Activated CD4-positive, alpha-beta T cell treated with anti-CD3 and anti-CD28 coated beads, Interleukin-2, amount 50 U/mL, for 24 hours (primary cell): ENCODE measurements at places on chromosomes 13 and 19.

GRCh38 chr19:49473868-49474541 is at the start of gene FLT3LG:
Gene FLT3LG, plus strand, starts transcription at chr19:49474215. Its CDS starts 425 bp downstream, at chr19:49474640.
- peak; percentile 86 for DNase-seq

DNA sequence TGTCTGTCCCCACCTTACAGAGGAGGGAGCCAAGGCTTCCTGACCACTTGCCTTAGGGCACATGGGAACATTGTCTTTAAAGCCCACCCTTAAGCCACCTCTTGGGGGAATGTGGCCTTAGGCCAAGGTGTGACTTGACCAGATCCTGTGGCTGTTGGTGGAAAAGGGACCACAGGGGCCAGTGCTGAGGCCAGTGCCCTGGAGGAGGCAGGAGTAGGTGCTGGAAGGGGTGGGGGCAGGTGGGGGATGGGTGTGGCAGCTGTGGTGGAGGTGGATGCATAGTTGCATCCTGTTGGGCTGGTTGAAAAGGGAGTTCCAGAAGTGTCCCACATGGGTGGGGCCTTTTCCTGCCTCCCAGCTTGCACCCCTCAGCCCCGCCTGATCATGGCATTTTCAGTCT is 44.8 kb downstream of the DNM2 start:
- no peak for DNase-seq

DNA sequence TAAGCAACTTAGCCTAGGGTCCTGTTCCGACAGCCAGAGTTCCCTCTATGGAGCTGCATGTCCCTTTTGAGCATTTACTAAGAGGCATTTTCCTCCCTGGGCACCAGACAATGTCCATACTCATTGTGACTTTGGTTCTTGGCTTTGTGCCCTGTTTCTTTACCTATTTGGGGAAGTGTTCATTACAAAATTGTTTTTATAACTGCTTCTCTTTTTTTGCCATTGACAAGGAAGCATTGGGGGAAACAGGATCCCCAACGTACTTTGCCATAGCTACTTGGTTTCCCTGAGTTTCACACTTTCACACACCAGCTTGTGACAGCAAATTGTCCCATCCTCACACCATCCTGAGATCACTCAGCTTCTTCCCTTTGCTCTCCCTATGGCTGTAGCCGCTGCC is 81.1 kb upstream of the SIAH3 start:
- DNase-seq, result no peak

DNA sequence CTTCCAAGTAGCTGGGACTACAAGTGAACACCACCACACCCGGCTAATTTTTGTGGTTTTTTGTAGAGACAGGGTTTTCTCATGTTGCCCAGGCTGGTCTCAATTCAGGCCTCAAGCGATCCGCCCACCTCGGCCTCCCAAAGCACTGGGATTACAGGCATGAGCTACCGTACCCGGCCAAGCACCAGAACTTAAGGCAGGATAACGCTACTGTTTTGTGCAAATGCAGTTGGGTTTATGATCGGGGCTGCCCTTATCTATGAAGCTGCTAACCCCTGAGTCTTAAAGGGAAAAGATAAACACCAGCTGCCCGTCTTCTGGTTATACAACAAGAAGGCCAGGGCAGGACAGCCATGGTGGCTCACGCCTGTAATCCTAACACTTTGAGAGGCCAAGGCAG is 12.6 kb upstream of the TM6SF2 start:
- no peak for DNase-seq

- no peak for DNase-seq
These were observed 1.5 kb downstream of the FXYD3 start for GRCh38 chr19:35117116-35117515.

DNA sequence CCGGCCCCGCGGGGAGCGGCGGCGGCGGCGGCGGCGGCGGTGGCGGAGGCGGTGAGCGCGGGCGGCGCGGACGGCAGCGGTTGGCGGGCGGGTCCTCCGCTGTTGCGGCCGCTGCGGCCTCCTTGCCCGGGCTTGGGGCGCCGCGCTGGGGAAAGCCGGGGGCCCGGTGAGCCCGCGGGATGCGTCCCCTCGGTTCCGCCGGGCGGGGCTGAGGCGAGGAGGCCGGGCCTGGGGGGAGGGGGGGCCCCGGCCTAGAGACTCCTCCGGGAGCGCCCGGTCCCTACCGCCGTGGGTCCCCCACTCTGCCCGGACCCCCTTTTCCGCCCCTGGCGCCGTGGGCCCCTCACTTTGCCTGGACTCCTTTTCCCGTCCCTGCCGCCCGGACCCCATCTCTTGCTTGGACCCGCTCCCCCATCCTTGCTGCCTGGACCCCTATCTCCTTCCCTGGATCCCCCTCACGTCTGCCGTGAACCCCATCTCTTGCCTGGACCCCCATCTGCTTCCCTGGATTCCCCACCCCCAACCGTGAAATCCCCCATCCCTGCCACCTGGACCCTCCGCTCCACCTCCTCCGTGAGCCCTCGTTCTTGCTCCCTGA is 28.6 kb upstream of the NDUFS7 start:
- DNase-seq, result no peak

GRCh38 chr19:38557205-38557799 is 60.5 kb downstream of the MAP4K1 start:
- no peak for DNase-seq

- no peak for DNase-seq
These were observed 1488.1 kb upstream of the PRR20A start for GRCh38 chr13:55652657-55653056.

DNA sequence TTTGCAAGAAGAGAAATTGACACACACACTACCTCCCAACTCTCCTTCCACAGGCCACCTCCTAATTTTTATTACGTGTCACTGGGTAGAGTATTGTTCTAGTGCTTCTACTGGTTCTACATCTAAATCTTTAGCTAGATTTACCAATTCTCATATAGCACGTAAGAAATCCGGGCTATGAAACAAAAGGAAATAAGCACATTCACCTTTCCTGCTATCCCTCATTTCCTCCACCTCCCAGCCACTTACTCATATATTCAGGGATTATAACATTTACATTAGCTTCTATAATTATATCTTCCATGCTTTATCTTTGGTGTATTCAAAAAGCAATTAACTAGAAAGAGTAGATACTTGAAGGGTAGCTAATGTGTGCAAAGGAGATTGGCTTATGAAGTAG is 39.7 kb downstream of the USP12 start:
- no peak for DNase-seq

GRCh38 chr19:8363803-8364771 is at the start of gene ANGPTL4:
Gene ANGPTL4, plus strand, starts transcription at chr19:8364155. Its CDS starts 167 bp downstream, at chr19:8364322.
- DNase-seq, result peak; percentile 19

GRCh38 chr19:29383696-29384095 is 142.1 kb upstream of the VSTM2B start:
- no peak for DNase-seq

DNA sequence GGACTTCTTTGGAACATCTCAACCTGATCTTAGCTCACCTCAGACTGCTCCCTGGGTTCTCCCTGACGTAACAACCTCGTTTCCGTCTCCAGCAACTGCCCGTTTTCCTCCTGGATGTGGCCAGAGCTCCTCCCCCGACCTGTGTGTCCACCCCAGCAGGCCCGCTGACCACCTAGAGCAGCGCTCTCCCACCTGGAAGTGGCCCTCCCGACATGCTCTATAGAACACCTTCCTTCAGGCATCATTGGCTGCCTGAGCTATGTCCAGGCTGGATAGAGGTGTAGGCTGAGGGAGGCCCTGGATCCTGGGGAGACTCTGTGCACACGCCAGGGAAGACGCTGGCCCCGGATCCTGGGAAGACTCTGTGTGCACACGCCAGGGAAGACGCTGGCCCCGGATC is 81.3 kb downstream of the TEX29 start:
- DNase-seq, result no peak

DNA sequence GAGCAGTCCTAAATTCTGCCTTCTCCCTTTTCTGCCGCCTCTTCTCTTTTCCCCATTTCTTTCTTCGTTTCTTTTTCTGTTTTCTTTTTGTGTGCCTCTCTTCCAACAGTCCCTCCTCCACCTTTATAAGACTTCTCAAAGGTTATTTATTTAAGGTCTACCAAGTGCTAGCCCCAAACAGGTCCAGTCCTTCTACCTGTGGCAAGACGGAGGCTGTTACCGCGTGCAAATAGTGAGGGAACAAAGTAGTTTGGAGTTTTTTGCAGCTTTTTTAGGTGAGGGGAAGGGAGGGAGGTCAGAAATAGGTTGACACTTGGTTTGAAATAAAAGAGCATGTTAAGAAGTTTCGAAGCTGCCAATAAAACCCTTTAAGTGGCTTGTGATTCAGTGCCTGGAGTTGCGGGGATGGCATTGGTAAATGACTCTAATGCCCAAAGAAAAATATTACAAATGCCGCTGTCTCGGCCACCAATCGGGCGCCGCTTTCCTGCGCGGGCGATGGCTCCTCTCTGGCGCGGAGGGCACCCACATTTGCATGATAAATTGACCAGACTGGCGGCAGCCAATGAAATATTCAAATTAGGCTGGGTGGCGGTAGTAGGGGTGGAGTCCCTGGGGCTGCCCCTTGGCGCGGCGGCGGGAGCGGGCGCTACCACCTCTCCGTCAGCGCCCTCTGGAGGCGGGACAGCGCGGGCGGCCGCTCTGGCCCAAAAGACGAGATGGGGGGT is 7.5 kb upstream of the TSHZ3 start:
- DNase-seq, result peak; percentile 33

DNA sequence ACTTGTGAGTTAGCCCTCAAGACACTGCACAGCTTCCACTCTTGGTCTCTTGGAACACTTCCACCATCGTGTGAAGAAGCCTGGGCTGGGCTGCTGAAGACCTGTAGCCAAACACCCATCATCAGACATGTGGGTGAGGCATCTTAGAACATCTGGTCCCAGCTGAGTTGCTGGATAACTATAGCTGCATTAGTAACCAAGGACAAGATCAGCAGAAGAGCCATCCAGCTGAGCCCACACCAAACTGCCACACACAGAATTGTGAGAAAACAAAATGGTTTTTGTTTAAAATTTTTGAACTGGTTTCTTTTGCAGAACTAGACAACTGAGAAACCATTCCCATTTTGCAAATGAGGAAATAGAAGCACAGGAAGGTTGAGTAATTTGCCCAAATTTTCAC is 56.2 kb downstream of the CCNE1 start:
- no peak for DNase-seq

DNA sequence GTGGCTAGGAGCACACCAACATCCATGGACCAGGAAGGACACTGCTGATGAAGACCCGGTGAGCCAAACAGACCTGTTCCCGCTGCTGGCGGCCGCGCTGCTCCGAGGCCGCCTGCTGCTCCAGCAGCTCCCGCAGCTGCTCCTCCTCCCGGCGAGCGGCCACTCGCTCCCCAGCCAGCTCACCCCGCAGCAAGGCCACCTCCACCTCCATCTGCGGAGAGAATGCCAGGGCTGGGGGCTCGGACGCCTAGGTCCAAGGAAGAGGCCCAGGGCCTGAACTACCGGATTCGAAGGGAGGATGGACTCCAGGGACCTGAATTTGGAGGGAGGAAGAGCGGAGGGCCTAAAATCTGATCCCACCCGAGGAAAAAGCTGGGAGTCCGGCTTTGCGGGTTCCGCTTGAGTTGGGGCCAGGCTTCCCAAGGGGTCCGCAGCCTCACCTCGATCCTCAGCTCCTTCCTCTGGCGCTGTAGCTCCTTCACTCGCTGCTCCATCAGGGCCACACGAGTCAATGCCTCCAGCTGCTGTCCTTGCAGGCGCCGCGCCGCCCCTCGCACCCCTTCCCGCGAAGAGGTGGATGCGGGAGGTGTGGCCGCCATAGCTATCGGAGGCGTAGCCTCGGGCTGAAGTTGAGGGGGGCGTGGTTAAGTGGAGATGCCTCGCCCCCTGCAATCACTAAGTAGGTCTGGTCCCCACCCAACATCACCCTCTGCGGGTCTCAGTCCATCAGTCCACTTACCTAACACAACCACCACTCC is 2.7 kb downstream of the PHLDB3 start:
- no peak for DNase-seq
